ENCODE measurements at places on chromosomes 13 and 19.

DNA sequence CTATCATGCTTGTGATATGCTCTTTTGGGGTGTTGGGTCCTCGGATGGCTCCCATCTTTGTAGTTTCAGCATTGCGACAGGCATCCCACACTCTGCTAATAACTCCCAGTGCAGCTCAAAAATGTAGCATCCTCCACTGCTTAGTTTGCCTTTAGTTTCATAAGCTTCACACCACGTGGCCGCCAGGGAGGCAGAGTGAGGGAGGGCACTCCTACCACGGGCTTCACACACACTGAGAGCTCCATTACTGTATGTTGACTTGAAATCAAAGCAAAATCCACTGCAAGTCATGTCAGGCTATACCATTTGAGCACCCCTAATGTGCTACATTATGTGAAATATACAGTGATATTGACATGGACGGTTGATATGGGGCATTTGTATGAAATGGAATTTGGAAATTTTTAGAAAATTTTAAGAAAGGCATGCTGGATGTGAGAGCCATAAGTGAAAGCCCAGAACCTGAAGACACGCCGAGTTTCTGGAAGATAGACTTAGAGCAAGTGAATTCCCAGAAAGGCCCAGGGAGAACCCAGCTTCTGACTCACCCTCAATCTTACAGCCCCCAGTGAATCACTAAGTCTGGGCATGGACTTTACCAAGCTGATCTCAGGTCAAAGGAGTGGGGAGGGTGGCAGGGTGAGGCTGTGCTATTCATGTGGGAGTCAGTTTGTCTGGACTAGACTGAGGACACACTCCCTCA, 94.1 kb downstream of the HSPH1 start:
- no peak for DNase-seq

- no peak for DNase-seq
These were observed 617.2 kb downstream of the PCDH9 start for GRCh38 chr13:66612983-66613382.

DNA sequence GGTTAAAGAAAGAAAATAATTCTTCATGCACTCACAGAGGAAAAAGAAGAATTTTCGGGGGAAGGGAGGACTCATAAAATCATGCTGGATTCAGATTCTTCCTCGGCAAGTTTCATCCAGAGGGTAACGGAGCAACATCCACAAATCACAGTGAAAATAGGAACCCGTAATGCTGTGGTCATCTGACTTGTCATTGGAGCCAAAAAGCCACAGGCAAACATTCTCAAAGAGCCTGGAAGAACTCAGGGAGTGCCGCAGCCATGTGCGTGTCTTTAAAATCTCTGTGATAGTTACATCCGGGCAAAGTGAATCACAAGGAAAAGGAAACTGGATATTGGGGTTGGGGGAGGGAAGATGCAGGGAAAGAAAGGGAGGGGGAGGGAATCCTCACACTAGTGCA, 33.0 kb upstream of the VSTM2B start:
- no peak for DNase-seq

DNA sequence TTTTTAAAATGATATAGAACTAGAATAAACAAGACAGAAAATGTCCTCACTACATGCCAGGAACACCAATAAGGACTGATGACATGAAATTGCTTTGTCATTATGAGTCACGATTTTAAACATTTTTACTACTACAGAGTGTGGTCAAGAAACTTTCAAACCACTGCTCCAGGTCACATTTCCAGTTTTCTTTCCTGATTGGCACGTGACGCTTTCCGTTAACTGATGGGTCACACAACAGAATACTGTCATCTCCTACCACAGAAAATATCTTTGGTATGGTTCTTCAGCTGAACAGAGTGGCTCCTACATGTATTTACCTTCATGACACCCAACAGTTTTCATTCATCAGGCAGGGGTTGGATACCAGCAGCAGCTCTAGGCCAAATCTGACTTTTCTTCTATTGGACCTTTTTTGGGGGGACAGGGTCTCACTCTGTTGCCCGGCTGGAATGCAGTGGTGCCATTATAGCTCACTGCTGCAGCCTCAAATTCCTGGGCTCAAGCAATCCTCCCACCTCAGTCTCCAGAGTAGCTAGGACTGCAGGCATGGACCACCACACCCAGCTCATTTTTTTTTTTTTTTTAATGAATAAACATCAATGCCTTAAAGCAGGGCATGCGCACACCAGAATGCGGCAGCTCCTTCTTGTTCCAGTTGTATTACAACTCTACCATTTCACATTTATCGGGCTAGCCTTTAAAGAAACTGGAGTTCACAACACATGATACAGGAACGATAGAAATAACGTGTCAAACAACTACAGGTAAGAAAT, 147.4 kb downstream of the RNF17 start:
- no peak for DNase-seq

DNA sequence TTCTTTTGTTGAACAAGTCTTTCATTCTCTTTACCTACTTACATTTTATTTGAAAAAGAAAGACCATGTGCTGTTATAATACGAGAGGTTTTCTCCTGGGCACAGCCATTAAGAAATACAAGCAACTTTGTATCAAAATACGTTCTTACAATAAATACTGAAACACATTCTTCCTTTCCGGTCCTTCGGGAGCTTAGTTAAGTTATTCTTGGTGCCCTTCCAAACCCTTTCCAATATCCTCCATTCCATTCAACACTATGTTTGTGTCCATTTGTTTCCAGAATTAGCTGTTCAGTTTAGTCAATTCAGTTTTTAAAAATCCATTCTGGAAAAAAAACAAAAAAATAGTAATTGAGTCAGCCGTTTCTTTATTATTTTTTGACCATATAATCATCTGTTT, 746.8 kb upstream of the SLC10A2 start:
- DNase-seq: no peak

DNA sequence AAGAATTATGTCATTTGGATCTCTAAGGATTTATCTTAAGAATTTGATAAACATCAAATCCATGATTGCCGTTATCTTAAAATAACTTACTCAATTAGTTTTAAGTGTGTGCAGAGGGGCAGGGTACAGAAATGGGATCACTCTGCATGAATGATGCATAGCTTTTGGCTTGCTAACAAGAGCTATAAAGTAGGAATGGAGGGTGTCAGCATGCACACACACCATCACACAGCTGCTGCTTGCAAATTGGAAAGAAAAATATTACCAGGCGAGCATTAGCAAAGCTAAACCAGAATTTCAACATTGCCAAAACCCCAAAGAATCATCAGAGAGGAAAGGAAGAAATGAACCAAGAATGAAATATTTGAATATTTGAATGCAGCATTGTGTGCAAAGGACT, 580.6 kb downstream of the LMO7 start:
- DNase-seq: no peak

DNA sequence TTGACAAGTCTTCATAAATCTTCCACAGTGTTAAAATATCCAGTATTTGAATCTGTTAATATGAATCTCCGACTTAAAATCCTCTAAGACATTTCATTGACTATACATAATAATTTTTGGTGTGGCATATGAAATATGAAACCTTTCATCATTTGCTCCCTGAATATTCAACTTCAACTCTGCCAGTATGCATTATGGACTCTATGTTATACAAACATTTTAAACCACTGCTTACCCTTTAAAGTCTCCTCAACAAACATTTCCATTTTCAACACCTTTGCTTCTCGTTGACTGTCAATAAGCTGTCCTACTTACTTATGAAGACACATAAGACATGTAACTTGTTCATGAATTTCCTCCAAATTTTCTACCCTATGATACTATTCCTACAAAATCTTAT, 579.4 kb upstream of the SLITRK6 start:
- no peak for DNase-seq

DNA sequence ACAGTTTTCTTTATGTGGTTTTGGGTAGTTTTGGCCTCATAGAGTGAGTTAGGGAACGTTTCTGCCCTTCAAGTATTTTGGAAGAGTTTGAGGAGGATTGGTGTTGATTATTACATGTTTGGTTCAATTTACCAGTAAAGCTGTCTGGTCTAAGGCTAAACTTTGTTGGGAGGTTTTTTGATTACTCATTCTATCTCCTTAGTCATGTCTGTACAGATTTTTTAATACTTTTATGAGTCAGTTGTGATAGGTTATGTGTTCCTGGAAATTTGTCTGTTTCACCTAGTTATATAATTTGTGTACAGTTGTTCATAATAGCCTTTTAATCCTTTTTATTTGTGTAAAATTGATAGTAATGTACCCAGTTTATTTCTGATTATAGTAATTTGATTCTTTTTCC, 20.4 kb downstream of the RNF17 start:
- DNase-seq: peak; percentile 24

GRCh38 chr13:40331802-40332201, 334.6 kb downstream of the FOXO1 start:
- no peak for DNase-seq

DNA sequence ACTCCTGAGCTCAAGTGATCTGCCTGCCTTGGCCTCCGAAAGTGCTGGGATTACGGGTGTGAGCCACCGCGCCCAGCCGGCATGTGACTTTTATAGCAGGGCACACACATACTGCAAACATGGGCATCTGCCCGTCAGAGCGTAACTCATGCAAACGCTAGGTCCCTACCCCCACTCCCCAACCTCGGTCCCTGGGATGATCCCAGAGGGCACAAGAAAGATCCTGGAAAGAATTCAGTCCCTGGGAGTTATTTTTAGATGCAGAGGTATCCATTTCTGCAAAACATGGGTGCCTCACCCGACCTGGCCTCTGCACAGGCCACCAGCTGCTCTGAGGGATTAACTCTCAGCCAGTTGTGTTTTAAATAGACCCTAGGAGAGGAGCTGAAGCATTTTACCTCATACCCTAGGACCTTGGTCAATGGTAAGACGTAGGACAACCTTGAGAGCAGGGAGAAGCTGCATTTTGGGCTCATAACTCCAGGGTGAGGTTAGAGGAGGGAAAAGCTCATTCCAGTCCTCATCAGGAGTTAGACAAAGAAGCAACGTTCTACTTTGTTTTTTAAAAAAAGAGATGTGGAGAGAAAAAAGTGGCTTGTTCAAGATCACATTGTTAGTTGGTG, 10.8 kb downstream of the TMEM38A start:
- no peak for DNase-seq

DNA sequence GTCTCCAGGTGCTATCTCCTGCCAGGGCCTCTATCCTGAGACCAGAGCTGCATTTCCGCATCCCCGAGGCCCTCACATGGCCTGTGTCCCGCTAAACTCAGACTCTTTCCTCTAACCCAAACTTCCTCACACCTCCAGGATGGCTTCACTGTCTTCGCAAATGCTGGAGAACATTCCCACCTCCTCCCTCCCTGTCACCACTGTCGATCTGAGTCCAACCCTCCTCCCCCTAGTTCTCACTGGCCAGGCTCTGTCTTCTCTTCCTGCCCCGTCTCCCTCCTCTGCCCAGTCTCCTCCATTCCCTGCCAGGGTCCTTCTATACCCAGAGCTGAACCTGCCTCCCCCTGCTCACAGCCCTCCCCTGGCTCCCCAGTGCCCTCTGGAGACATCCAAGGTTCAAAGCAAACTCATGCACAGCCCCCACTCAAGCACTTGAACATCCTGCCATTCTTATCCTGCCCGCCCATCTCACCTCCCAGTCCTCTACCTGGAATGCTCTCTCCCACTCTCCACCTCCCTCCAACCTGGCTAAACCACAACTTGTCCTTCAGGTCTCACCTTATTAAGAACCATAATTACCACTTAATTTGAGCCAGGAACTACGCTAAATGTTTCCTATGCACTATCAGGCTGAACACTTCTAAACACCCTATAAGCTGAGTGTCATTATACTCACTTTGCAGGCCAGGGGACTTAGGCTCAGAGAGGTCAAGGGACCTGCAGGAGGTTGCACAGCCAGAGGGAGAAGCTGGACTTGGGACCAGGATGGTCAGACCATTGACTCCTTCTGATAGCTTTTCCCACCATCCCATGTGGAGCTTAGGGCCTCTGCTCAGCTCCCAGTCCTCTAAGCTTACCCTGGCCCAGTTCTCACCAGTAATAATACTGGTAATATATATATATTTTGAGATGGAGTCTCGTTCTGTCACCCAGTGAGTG, 961 bp upstream of the VSIG10L start:
- no peak for DNase-seq

- no peak for DNase-seq
These were observed 127.4 kb downstream of the SLITRK5 start for GRCh38 chr13:87798536-87798935.

- DNase-seq: no peak
These were observed 8.0 kb downstream of the GSK3A start for GRCh38 chr19:42234364-42234763.

GRCh38 chr13:111852725-111853518, 214.0 kb upstream of the SOX1 start:
- no peak for DNase-seq

- DNase-seq: no peak
These were observed at the start of gene OLFM2 for GRCh38 chr19:9936326-9937000. Gene OLFM2 (minus strand): TSS chr19:9936515. CDS start chr19:9936366, 149 bp downstream.

DNA sequence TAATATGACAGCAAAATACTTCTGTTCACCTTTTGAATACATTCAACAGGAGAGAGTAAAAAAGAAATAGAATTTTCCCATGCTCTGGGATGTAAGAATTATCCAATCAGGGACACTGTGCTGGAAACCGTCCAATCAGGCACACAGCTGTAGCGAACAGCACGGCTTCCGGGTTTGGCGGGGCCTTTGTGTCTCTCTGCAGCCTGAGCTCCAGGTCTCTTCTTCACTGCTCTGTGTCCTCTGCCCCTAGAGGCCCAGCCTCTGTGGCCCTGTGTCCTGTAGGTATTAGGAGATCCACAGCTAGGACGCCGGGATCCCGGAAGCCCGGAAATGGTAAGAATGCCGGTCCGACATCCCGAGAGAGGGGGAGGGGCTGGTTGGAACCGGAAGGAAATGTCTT, 92.7 kb downstream of the ZNF737 start:
- no peak for DNase-seq

- DNase-seq: peak; percentile 46
These were observed 48.9 kb upstream of the TNFSF11 start for GRCh38 chr13:42525035-42525504.

- no peak for DNase-seq
These were observed 19.6 kb downstream of the RNF6 start for GRCh38 chr13:26202365-26202972.

GRCh38 chr19:30731591-30731990, 359.4 kb downstream of the ZNF536 start:
- DNase-seq: no peak

- no peak for DNase-seq
These were observed 6.9 kb upstream of the CEACAM5 start for GRCh38 chr19:41701401-41702075.

DNA sequence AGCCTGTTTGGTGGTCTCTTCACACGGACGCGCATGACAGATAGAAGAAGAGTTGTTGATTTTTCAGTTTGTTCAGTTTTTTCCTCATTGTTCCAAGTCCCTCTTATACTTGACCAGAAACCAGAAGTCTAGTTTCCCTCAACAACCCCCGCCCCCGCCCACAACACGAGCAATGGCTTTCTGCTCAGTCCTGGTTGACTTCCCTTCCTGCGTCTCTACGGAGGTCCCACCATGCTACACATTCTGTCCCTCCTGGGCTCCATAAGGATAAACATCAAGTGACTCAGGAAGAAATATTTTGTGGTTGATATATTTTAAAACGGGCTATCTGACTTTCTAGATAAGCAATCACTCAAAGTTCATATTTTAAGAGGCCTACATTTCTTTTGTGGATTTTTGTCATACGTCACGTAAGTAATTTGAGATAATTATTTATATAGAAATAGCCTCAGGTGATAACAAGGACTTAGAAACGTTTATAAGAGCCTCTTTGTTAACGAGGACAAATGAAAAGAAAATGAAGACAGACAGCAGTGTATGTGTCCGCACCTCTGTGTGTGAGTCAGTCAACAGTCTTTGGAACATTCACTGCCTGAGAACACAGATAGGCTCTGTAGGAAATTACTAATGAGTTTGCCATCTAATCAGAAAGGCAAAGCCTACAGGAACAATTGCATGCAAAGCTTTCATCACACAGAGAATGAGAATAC, 214.4 kb downstream of the RAP2A start:
- peak; percentile 34 for DNase-seq
